Mesenchymal stem cell (in vitro differentiated cells and primary cell): ENCODE measurements at places on chromosomes 4 and X.
A peak's percentile ranks its signal among the peaks of the same experiment; 100 is the strongest.

- DNase-seq = no peak
Measured at GRCh38 chr4:180281724-180282123, 1961.5 kb upstream of the TENM3 start.

- DNase-seq = no peak
Measured at GRCh38 chr4:119233750-119234149, 21.2 kb downstream of the USP53 start.

DNA sequence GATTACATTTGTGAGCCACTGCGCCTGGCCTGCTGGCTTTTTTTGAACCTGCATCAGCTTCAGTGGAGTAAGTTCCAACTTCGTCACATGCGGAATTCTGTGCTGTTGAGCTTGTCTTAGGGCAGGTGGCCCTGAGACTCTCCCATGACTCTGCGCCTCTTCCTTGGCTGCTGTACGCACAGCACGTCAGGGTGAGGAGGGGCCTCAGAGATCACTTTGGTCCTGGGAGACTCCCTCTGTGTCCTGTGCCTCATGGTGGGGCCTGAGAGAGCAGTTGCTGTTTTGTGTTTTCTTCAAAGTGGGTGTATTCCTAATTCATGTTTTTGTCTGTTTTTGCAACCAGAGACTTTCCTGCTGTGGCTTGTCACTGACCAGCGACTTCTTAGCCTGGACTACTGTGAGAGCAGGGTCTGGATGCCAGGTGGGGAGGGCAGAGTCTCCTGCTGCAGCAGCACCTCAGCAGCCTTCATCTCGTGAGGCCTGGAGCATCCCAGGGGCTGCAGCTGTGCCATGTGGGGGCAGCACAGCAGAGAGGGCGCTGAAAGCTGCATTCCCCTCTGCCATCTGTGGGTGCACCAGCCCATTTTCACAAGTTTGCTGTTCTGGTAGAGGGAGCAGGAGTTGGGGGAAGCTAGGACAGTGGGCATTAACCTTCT, 107.8 kb downstream of the TNIP2 start:
- DNase-seq = no peak

- no peak for DNase-seq
Measured at GRCh38 chr4:187995322-187996207, at the start of gene ZFP42. Gene ZFP42, plus strand, starts transcription at chr4:187995771. Its CDS starts 7,037 bp downstream, at chr4:188002808.

DNA sequence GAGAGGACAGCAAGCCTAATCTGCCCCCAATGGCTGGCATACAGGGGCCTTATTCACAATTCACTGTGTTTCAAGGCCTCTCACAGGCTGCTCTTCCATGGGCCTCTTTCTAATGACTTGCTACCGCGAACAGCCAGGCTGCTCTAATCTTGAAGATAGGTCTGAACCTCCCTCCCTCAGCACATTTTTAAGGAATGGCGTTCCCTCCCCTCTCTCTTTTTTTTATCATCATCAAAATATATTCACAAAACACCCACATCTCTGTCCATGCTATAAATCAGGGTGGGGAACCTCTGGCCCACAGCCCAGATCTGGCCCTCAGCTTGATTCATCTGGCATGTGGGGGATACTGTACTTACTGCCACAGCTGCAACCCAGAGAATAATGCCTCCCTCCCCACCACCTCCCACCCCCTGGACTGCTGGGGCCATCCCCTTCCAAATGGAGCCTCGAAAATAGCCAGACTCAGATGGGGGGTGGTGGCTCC, 76.2 kb upstream of the PLAC1 start:
- DNase-seq = peak; percentile 44

- no peak for DNase-seq
Measured at GRCh38 chrX:857376-857775, 226.8 kb downstream of the SHOX start.

DNA sequence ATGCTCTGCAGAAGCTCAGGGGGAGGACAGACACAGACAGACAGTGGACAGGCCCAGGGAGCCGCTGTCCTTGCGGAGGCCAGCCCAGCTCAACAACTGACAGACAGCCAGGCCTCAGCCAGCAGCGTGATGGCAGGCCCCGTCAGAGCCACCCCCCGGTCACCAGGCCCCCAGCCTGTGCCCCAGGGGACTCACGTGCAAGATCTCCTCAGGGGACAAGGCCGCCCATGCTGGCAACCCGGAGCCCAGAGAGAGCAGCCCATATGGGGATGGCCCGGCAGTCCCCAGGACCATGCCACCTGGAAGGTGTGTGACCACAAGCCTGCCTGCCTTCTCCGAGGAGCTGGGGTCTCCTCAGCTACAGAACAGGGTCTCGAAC, 28.0 kb upstream of the MXD4 start:
- no peak for DNase-seq

GRCh38 chr4:137558951-137559350, 26.7 kb upstream of the PCDH18 start:
- peak; percentile 68 for DNase-seq

DNA sequence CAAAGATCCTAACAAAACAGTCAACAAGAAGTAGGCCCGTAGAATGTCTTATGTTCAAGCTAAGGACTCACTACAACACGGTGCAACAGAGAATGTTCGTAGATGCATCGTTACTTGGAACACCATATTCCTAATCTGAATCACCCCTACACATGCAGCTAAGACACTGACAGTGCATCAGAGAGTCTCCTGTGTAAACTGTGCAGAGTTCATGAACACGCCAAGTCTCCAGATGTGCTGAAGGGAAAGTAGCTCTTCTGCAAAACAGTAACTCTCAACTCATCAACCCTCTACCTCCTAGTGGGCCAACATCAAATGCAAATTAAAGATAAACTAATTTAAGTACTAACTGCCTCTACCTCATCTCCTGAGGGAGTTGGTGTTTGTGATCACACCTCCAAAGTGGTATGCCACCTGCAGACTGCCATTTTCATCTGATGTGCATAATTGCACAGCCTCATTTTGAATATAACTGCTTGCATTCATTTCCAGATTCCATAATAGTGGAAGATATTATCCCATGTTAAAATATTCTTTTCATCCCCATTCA, 73.5 kb downstream of the MOSPD2 start:
- no peak for DNase-seq

DNA sequence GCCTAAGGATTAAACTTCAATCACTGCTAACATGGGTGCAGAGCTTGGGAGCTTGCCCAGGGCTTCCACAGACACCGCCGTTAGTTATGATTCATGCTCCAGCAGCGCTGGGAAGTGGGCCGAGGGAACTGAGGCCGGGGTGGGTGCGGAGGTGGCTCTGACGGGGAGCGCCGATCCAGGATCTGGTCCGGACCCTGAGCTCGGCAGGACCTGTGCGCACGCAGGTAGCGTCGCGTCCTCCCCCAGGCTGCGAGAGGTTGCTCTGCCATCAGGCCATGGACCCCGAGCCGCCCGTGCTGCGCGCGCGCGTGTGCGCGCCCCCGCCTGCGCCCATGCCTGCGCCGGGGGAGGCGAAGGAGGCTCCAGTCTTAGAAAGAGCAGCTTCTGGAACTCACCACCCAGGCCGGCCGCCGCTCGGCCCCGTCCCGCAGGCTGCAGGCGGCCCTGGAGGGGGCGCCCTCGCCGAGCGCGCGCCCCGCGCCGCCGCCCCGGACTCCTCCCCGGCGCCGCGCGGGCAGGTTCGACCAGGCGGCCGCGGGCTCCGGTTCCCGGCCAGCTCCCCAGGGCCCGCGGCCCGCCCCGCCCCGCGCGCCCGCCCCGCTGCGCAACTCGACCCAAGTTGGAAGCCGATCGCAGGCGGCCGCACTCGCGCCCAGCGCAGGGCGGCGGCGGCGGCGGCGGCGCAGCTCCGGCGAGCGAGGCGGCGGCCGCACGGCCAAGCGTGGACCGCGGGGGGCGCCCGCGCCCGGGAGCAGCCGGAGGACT, 732 bp upstream of the ADRA2C start:
- peak; percentile 18 for DNase-seq

DNA sequence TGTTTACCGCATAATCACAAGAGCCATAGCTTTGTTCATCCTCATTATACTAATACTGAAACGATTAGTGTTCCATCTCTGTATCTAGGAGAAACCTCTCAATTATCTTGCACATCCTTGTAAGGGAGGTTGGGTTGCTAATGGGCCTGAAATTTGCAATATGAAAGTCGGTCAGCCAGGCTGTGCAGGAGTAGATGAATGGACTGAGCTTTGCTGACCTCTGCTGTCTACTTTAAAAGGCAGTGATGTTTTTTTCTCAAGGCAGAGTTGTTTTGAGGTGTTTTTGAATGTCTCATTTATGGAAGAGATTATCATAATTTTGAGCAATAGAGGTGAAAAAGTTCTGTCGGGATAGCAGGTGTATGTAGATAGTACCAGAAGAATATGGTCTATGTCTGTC, 47.9 kb upstream of the LINC00632 start:
- DNase-seq = no peak

- no peak for DNase-seq
Measured at GRCh38 chr4:101355246-101355645, 7.9 kb upstream of the PPP3CA start.

GRCh38 chrX:70280573-70280972, 1.4 kb upstream of the RAB41 start:
- no peak for DNase-seq

GRCh38 chr4:40180356-40180755, 16.5 kb upstream of the RHOH start:
- DNase-seq = peak; percentile 87

- no peak for DNase-seq
Measured at GRCh38 chr4:6617246-6617645, 23.2 kb upstream of the MRFAP1 start.

DNA sequence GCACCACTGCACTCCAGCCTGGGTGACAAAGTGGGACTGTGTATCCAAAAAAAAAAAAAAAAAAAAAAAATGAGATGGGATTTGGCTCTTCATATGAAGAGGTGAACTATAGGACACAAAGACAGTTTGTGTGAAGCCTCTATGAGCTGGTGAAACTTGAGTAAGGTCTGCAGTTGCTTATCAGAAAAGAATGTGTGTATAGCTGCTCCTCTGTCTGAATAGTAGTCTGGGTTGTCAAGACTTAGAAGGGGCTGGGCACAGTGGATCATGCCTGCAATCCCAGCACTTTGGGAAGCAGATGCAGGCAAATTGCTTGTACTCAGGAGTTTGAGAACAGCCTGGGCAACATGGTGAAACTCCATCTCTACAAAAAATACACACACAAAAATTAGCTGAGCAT, 82.8 kb downstream of the ARSF start:
- no peak for DNase-seq

DNA sequence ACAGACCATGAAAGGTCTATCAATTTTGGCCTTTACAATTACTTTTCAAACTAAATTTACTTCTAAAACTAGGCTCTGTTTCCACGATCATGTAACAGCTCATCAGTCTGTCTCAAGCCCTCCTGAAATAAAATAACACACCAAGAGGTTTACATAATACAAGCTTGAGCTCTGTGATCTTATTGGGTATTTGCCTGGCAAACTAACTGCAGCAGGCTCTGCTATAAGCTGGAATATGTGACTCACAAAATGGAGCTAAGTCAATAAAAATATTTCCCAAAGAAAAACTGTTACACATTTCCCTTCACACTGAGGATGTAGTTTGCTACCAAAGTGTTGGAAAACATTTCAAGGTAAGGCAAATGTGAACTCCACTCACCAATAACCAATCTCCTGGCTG, 94.7 kb upstream of the GPM6B start:
- no peak for DNase-seq

DNA sequence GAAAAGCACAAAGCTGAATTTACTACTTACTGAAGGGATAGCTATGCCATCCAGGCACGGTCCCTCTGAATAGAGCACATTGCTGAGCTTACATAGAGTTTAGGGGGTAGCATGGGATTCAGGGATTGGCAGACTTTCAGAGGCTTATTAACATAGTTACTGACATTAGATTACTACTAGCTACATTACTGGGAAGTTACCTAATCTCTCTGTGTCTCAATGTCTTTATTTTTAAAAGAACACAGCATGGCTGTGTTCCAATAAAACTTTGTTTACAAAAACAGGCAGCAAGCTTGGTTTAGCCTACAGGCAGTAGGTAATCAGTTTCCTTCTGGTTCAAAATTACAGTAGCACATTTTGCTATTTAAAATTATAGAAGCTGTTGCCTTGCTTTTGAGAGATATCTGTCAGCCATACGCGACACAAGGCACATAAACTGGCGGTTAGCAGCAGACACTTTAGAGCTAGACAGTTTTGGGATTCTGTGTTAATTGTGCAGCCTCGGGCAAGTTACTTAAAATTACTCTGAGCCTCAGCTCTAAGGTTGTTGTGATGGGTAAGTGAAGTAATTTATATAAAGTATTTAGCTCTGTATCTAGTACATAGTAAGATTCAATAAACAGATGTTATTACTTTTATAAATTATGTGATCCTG, 6.9 kb downstream of the KLHL8 start:
- DNase-seq = peak; percentile 33

DNA sequence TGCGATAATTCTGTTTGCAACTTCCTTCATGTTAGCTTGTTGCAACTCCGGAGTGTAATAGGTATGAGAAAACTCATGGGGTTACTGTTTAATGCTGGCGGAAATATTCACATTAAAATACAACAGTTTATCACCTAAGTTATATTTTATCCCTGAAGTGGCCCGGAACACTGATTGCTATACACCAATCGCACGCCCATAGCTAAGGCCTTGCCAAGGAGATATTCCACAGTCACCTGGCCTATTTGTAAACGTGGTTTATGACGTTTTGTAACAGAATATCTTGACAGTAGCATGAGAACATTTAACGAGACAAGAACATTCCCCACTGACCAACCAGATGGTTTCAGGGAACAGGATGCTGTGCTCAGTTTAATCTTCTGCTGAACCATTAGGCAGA, 23.2 kb upstream of the FAM90A26 start:
- DNase-seq = no peak

DNA sequence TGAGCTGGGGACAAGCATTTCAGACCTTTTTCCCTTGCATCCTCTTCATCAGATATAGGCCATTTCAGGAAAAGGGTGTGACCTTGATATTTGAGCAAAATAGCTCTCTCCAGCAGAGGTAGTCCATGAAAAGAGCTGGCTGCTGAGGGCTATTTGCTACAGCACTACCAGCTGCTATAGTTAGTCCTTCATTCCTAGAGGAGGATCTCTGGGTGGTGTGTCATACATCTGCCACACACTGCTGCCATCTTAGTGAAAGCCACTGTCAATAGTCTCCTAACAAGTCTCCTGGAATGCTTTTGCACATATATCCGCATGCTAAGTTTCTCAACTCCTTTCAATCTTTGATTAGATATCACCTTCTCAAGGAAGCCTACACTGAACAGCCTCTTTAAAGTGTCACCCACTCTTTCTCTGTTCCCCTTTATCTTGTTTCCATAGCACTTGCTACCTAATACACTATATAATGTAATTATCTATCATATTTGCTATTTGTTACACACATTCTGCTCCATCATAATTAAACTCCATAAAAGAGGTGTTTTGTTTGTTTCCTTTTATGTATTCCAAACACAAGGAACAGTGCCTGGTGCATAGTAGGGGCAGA, 131.9 kb downstream of the TBC1D19 start:
- no peak for DNase-seq

GRCh38 chr4:7540654-7541413, 106.1 kb upstream of the PSAPL1 start:
- DNase-seq = no peak

GRCh38 chrX:130013661-130014060, 31.2 kb downstream of the BCORL1 start:
- no peak for DNase-seq

- DNase-seq = no peak
Measured at GRCh38 chr4:102343964-102344519, 1.2 kb downstream of the SLC39A8 start.
